A549 treated with Hydrocortisone at 1 μM for 4 hours (cell line): ENCODE measurements at places on chromosomes 1 and 21. TPM values are rescaled to one million over a fixed set of nuclear protein-coding genes. Genes with fewer than 3 reads are reported as not detected.

LAX1 gene
- not detected in 5 replicates for total RNA-seq

KRTAP11-1 gene
- total RNA-seq: not detected in 5 replicates

OBSCN gene
- total RNA-seq: 4.1 to 5.3 TPM (median 4.6 TPM) in 5 replicates

RNU1-2 gene
- total RNA-seq: 6.1 to 30.4 TPM (median 9.0 TPM) in 3 of 5 replicates, not detected in the others

SLC22A15 gene
- total RNA-seq: 0.57 to 1.0 TPM (median 0.71 TPM) in 5 replicates

NEGR1 gene
- not detected in 5 replicates for total RNA-seq

TENT5C gene
- 0.05 to 0.17 TPM (median 0.08 TPM) in 5 replicates for total RNA-seq

S100A9 gene
- 0.46 to 1.2 TPM (median 0.75 TPM) in 4 of 5 replicates, not detected in the other for total RNA-seq

FCRLB gene
- total RNA-seq: 1.5 to 1.8 TPM (median 1.7 TPM) in 5 replicates

CRABP2 gene
- total RNA-seq: 7.2 to 12.0 TPM (median 7.8 TPM) in 5 replicates

LCE1E gene
- total RNA-seq: 0.08 to 0.17 TPM (median 0.12 TPM) in 3 of 5 replicates, not detected in the others

G0S2 gene
- total RNA-seq: 3.8 to 4.6 TPM (median 4.0 TPM) in 5 replicates

CFAP107 gene
- total RNA-seq: not detected in 5 replicates

PDE9A gene
- 1.1 to 1.8 TPM (median 1.2 TPM) in 5 replicates for total RNA-seq

KRTAP21-1 gene
- not detected in 5 replicates for total RNA-seq

AIRE gene
- not detected in 5 replicates for total RNA-seq

ATF3 gene
- 25.1 to 37.2 TPM (median 34.7 TPM) in 5 replicates for total RNA-seq
